CD8-positive, alpha-beta memory T cell (primary cell): ENCODE measurements at places on chromosomes 7 and 10.

GRCh38 chr7:104700336-104700735, 313.7 kb upstream of the KMT2E start:
- DNase-seq: no peak

DNA sequence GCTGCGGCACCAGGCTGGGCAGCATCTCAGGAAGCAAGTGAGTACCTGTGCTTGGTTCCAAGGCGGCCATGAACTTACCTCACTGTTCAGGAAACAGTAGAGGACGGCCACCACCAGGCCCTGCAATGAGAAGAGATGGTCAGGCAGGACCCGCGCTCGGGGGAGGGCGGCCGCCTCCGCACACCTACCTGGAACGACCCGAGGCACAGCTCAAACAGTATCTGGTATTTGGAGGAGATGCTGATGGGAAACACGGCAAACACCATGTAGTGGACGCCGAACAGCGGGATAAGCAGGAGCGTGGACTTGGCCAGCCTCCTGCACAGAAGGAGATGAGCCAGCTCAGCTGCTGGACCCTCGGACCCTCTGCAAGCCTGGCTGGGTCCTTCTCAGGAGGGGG, 112.9 kb downstream of the VIPR2 start:
- no peak for DNase-seq

DNA sequence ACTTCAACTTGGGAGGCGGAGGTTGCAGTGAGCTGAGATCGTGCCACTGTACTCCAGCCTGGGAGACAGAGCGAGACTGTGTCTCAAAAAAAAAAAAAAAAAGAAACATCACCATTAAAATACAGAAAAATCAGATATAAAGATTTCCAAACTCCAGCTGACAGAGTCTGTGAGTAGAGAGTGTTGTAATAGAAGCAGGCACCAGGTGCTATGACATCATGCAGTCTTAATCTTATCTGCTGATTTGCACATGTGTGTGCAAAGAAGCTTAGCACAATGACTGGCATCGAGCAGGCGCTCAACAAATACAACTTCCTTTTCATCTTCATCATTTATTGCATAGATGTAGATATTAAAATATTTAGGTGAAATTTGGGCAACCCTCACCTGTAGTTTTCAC, 92.2 kb downstream of the PRKCQ start:
- no peak for DNase-seq

DNA sequence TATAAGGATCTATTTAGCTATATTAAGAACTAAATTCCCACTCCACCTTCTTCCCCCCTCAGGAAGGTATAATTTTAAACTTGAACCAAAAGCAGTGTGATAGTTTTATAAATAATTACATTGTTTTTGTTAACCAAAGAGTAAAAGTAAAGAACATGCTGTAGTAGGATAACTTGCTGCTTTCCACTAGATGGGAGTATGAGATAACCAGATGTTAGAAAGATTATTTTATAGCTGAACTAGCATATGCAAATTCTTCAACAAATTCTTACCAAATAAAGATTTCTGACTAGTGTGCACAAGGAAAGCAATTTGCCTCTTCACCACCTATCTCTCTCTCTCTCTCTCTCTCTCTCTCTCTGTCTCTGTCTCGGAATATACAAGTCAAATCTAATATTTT, 31.8 kb downstream of the TES start:
- DNase-seq: no peak

- no peak for DNase-seq
Measured at GRCh38 chr10:10392511-10392910, 625.2 kb upstream of the CELF2 start.

DNA sequence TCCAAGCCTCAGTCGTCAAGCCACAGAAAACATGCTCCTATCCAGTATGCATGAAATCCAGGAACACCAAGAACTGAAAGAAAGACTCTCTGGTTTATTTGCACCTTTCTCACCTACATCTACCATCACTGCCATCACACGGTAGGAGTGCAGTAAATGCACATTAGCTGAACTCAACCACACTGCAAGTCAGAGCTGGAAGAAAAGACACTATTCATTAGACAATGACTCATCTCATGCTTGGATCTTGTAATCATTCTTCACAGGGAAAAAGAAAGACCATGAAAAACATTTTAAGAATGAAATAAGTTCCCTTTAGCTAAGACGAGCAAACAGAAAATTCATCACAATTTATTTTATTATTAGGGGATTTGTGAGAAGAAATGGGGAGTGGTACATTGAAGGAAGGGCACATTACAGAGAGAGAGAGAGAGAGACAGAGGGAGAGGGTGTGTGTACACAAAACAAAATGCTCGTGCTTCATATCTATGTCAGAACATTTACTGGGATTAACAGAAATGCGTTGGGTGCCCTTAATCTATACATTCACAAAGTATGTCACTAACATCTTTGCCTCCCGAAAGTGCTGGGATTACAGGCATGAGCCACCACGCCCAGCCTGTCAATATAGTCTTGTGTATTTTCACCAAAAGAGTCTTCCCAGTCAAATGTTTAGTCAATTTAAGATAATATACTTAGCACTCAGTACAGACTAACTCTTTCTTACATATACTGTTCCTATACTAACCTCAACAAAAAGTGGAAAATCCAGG, 324.9 kb downstream of the PARD3 start:
- DNase-seq: no peak

GRCh38 chr10:16890691-16891090, 73.5 kb upstream of the RSU1 start:
- no peak for DNase-seq

DNA sequence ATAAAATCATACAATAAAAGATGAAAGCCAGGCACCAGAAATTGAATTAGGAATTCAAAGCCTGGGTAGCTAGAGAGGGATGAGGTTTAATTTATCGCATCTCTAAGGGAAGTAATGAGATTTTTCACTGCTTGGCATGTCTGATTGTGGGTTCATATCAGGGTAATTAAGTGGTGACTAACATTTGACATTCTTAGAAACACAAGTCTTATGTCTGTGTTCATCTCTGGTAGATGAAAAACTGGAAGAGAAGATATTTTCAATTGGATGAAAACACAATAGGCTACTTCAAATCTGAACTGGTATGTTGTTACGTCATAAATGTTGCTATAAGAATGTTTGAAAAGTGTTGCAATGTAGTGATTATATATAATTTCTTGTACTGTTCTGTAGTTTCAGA, 36.8 kb upstream of the ARMS2 start:
- no peak for DNase-seq
